ENCODE measurements at places on chromosomes 1 and 21.
A peak's percentile ranks its signal among the peaks of the same experiment; 100 is the strongest.

- no peak for DNase-seq
Measured at GRCh38 chr1:55164906-55165305, 50.3 kb downstream of the USP24 start.

DNA sequence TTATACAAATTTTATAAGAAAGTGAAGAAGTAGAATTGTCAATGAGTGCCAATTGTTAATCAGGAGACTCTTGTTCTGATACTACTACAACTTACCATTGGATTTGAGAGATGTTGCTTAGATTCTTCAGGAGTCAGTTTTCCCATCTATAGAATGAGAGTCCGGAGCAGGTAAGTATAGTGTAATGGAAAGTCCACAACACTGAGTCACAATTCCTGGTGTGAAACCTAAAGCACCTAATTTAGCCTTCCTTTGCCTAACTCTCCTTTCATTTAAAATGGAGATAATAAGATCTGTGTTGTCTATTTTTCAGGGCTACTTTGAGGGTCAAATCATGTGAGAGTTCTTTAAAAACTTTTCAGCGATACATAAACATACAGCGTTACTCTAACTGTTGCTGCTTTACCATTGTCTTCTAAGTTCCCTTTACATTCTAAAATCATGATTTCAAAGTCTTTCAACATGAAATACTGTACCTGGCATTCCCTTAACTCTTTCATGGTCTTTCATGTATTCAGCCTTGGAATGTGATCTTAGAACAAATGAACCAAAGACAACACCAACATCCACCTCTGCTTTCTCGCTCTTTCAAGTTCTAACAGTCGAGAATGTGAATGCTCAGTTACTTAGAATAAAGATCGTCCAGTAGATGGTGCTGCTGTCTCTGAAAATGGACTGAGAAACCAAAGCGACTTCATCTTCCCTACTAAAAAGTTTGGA lies 90.9 kb downstream of the SLC30A10 start:
- DNase-seq: no peak

GRCh38 chr1:154778944-154779343 lies 91.1 kb downstream of the KCNN3 start:
- DNase-seq: no peak

DNA sequence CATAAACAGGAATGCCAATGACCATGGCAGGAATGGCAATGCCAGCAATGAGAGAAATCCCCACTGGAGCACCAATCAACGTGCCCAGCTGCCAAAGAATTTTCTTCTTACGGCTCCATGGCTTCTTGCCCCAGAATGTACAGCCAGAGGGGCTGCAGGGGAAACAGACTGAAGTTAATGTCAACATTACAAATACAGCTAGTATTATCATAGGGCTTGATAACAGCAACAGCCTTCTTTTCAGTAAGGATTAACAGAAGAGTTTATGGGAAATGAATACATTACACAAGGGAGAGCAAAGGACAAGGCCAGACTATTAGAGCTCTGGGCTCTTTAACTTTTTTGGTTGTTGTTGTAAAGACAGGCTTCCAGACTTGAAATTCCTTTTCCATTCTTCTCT lies 18.2 kb downstream of the RNF19B start:
- DNase-seq: no peak

GRCh38 chr1:66478116-66478515 lies 55.8 kb upstream of the SGIP1 start:
- DNase-seq: no peak

GRCh38 chr21:39669976-39670661 lies 57.4 kb downstream of the B3GALT5 start:
- no peak for DNase-seq

GRCh38 chr21:38036016-38036415 lies 119.8 kb upstream of the KCNJ6 start:
- no peak for DNase-seq

GRCh38 chr1:30823969-30824735 lies 66.6 kb upstream of the LAPTM5 start:
- DNase-seq: peak; percentile 95

- DNase-seq: no peak
Measured at GRCh38 chr1:11266268-11267074, 4.1 kb upstream of the MTOR start.

DNA sequence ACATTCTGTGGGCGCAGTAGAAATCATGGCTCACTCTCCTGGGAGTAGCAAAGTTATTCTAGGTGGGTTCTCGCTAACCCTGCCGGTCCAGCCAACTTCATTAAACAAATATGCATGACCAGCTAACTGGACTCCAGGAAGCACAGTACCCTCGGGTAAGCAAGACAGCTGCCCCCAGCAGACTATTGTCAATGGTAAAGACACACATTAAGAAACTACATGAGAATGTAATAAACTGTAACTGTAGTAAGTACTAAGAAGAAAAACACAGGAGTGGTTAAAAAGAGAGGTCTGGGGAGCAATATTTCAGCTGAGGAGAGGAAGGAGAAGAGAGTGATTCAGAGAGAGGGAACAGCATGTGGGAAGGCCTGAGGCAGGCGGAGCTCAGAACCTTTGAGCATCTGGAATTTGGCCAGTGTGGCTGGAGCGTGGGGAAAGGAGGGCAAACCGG lies 7.4 kb downstream of the SLC2A5 start:
- DNase-seq: no peak

GRCh38 chr21:41663805-41664788 lies 102.8 kb downstream of the RIPK4 start:
- DNase-seq: no peak

DNA sequence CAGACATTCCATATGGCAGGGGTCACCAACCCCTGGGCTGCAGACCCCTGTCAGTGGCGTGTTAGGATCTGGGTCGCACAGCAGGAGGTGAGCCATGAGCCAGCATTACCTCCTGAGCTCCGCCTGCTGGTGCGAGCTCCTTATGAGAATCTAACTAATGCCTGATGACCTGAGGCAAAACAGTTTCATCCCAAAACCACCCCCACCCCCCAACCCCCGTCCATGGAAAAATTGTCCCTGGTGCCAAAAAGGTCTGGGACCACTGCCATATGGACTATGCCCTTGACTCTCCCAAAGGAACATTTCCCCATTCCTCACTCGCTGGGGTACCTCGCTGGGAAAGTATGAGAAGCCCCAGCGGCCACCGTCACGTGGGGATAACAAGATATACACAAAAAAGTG lies 6.4 kb upstream of the CPT2 start:
- no peak for DNase-seq

DNA sequence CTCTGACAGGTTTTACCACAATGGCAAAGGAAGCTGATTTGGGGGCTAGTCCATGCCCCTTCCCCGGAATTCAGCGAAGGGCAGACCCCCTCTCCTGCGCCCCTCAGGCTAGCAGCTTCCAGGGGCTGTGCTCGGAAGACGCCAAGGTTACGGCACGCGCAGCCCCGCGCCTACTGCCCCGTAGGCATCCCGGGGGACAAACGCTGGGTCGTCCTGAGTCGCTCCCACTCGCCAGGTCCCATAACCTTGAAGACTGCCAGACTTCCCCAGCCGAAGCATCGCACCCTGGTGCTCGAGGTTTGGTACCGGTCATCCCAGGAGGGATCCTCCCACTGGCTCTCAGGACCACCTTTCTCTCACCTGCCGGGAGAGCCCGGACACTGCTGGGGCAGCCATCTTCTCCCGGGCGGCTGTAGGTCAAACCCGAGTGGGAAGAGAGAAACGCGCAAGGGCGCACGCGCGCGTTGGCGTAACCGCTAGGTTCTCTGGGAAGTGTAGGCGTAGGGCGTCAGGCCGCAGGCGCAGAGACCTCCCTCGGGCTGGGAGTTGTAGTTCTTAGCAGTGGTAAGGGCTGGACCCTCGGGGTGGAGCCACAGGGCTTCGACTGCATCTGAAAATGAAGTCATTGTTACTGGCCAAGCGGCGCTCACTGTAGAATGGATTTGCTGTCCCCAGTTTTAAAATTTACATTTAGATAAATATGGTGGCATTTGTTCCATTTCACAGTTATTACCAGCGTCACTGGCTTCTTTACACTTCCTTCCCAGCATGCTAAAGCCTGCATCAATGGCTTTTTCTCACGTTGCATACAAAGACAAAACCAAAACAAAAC lies at the start of gene ATP5PO:
TSS of gene ATP5PO (minus strand) at position 437 of the 832 bp plus-strand sequence. CDS start at position 396, 41 bp downstream.
- peak; percentile 96 for DNase-seq

DNA sequence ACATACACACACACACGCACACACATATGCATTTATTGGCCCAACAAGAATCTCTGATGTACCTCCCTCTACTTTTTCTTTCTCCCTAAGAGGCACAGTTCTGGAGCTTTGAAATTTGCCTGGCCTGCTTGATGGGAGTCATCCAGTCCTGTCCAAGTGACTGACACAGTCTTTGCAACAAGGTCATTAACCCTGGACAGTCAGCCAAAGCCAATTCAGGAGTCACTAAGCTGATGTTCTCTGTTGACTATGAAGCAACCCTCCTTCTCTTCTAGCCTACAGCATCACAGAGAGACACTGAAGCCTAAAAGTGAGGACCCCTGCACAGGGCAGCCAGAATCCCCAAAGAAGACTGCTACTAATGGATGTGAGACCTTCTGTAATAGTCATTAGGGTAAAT lies 123.1 kb downstream of the HHIPL2 start:
- DNase-seq: no peak

GRCh38 chr1:182595641-182596240 lies 6.7 kb upstream of the RNASEL start:
- no peak for DNase-seq
